AG04449 (cell line): ENCODE measurements at places on chromosomes 3 and 15.

- no peak for DNase-seq
Observed at GRCh38 chr15:75479670-75480069, 28.2 kb upstream of the SIN3A start.

DNA sequence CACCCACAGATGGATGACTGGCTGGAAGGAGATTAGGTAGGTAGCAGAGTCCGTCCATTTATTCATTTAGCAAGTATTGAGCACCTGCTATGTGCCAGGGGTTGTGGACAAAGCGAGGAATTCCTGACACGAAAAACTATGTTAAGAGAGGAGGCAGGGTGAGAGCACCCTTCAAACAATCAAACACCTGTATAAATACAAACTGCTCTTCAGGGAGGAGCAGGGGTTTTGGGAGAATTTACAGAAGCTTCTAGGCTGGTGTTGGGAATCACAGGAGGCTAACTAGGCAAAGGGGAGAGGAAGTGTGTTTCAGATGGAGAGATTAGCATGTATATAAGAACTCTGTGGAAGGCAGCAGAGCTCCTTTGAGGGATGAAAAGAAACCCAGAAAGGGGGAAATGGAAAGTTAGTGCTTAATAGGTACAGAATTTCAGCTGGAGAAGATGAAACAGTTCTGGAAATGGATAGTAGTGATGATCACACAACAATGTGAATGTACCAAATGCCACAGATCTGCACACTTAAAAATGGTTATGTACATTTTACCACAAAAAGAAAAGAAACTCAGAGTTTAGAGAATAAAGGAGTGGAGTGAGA lies 805 bp upstream of the SEC22C start:
- DNase-seq = no peak

DNA sequence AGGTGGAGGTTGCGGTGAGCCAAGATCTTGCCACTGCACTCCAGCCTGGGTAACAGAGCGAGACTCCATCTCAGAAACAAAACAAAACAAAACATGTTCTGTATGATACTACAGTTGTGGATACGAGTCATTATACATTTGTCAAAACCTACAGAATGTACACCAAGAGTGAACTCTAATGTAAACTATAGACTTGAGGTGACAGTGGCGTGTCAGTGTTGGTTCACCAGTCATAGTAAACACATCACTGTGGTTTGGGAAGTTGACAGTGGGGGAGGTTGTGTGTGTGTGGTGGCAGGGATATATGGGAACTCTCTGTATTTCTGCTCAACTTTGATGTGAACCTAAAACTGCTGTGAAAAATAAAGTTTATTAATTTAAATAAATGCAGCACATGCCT lies 33.0 kb upstream of the GNB5 start:
- DNase-seq = no peak

DNA sequence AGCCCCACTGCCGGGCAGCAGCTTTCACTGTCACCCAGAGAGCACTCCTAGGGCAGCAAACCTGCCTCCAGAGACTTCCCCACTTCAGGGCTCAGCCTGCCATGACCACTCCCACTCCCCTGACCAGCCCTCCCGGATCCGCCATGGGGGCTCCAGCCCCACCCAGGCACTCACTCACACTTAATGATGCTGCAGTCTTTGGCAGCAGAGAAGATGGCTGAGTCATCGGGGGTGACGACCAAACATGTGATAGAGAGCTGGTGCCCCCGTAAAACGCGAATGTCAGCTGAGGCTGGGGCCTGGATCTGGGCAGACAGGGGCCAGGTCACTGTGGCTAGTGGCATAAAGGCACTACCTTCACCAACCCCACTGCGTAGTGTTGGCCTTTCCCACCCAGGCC lies 4.7 kb downstream of the RRP9 start:
- no peak for DNase-seq

DNA sequence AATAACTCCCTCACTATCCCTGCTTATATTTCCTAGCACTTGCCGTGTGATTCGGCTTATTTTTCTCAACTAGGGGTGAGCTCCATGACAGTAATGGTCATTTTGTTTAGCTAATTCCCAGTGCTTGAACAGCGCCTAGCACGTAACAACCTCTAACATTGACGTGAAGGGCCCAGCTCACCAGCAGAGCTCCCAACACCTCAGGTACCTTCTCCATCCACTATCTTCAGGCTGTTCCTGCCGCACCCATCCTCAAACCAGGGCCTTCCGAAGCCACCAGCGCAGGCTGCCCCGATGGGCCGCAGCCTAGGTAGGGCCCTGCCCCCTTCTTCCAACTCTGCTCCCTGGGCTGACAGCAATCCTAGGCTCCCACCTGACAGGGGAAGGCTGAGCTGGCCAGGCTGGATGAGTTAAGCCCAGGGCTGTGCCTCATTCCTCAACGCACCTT lies 751 bp upstream of the RPS17 start:
- no peak for DNase-seq

GRCh38 chr15:38479266-38479665 lies 25.3 kb downstream of the FAM98B start:
- no peak for DNase-seq

DNA sequence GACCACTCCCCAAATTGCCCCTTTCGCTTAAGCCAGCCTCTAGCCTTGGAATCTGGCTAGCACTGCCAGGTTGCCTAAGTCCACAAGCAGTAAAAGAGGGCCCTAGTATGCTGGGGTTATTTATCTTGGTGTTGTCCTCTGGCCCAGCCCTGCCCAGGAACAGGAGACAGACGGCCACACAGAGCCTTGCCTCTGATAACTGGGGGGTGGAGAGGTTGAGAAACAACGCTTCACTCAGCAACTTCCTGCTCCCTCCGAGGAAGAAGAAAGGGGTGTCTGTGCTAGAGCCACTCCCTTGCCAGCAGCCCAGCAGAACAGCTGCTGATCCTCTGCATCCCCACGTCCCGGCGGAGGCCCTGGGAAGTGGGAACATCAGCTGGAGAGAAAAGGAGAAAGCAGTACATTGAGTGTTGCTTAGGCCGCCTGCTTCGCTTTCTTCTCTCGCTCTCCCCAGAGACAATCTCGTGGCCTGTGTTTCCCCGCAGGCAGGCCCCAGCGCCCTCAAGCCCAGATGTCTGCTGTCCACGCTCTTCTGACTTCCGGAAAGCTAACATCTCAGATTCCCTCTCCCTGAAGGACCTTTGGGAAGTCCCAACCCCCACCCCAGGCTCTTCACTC lies 22.6 kb upstream of the C3orf70 start:
- no peak for DNase-seq

- DNase-seq = no peak
Observed at GRCh38 chr15:24856397-24857390, 98.1 kb upstream of the SNRPN start.

- DNase-seq = no peak
Observed at GRCh38 chr15:59011262-59011952, 23.9 kb downstream of the RNF111 start.

- no peak for DNase-seq
Observed at GRCh38 chr15:45064386-45064785, 41.4 kb downstream of the SORD start.

DNA sequence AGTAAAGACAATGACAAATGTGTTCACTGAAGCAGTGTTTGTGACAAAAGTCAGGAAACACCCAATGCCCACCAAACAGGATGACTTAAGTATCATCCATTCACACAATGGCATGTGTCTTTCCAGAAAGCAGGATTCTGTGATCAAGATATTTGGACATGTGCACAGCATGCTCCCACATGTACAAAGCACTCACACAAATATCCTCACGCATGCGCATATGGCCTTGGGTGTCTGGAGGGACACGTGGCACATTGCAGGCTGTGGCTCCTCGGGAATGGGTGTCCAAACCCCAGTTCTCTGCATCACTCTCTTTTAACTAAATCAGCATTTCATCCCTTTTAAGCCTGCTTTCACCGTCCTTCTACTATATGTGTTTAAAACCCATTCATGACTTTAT lies 130.5 kb downstream of the KLF13 start:
- no peak for DNase-seq

DNA sequence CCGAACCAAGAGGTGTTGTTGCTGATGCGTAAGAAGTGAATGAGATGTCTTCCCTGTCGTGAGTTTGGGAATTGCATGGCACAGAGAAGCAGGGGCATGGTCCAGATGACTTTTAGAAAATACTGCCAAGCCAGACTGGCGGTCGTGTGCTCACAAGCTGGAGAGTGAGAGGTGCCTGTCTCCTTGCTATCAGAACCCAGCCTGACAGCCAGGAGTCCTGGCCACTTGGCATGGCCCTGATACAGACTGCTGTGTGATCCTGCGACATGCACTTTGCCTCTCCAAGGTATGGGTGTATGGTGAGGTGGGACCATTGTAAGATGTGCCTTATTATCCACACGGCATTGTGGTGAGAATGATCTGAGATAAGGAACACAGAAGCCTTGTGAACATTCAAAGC lies 93.0 kb downstream of the SMAD3 start:
- no peak for DNase-seq

DNA sequence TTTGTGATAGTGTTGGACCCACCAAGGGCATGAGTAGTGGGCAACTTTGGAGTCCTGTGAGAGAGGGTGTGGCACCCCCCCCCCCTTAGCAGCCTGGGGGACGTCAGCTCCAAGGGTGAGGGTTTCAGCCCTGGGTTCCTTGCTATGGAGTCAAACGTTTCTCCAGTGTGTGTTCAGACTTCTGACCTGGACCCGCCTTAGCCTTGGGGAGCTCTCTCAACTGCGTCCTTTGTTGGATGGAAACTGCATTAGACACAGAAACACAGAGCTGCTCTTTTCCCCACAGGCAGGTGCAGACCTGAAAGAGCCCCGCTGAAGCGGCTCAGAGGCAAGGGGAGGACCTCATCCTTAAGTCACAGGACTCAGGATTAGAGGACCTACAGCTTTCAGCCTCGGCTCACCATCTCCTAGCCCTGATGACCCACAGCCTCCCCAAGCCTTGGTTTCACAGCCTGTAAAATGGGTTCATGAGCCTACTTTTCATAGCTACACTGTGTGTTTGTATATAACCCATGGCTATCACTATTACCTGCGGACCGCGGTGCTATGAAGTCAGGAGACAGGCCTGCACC lies 19.9 kb downstream of the ZNF710 start:
- DNase-seq = no peak

DNA sequence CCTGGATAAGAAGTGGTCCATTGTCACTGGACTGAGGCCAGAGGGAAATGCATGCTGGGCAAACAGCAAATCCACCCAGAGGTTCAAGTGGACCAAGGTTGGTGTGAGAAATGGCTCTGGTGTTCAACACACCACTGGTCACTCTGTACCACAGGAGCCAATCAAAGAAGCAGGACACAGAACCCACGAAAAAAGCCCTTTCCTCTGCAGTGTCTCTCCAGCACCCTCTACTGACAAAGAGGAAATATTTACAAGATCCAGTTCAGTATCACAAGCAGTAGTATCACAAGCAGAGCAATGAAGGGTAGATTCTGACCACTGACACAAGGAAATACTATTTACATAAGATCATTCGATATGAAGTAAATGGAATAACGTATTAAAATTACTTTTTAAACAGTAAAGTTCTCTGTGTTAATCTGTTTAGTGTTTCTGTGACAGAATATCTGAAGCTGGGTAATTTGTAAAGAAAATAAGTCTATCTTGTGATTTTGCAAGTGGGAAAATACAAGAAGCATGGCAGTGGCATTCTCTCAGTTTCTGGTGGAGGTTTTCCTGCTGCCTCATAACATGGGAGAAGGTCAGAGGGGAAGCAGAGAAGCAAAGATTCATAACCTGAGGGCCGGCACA lies 390.7 kb downstream of the EFHB start:
- no peak for DNase-seq

DNA sequence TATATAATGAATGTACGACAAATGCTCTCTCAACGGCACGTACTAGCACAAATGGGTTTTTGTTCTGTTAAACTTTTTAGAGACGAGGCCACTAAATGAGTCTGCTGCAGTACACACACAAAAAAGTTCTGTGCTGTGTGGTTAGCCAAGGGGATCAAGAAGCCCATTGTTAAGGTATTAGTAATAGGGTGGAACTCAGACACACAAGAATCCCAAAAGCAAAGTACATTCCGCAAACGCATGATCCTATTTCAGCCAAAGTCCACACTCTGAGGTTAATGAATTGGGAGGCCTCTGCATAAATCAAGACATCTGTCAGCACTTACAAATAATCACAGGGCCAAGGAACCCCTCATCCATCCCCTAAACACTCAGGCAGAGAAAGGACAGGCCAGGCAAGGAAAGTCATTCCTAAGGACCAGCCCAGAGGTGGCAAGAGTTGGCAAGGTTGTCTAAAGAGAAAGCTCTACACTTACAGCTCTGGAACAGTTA lies 12.1 kb downstream of the OSBPL10 start:
- DNase-seq = peak; percentile 72

DNA sequence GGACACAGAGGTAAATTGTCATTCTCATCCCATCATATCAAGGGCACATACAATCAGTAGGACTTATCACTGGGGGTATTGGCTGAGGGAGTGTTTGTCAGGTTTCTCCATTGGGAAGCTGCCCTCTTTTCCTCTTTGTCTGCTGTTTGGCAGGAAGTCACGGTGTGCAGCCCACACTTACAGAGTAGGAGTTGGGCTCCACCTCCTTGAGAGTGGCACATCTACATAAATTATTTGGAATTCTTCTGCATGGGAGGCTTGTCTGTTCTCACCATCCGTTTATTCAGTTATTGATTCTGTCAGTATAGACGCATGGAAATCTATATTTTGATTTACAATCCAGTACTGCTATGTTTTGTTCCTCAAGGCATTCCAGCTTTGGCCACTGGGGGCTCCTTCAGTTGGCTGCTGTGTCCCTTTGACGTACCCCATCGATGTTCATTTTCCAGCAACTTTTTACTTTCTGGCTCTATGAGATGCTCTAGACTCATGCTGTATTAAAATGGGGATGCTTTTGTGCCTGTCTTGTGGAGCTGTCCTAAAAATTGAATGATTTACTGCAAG lies 200.3 kb downstream of the SLCO3A1 start:
- no peak for DNase-seq

GRCh38 chr15:91431041-91431715 lies 331.1 kb downstream of the SV2B start:
- no peak for DNase-seq

GRCh38 chr15:42156243-42156922 lies at the start of gene PLA2G4F:
Gene PLA2G4F, minus strand, starts transcription at chr15:42156636. Its CDS starts 87 bp downstream, at chr15:42156549.
- DNase-seq = no peak

GRCh38 chr3:159263750-159264553 lies 462.1 kb downstream of the MFSD1 start:
- no peak for DNase-seq

DNA sequence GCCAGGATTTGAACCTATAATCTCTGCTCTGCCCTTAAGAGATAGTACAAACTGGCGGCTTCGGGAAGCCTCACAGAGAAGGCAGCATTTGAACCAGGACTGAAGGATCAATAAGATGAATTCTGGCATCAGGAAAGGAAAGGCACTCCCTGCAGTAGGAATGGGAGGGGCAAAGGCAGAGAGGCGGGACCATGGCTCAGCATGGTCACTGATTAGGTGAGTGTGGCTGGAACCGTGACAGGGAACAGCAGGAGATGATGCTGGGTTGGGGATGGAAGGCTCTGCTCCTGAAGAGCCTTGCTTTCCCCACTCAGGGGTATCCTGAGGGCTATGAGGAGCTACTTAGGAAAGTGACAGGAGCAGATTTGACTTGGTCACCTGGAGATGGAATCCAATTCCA lies 158.5 kb downstream of the FEZF2 start:
- DNase-seq = no peak
